ENCODE measurements at places on chromosomes 3 and 15.

- no peak for DNase-seq
Measured at GRCh38 chr3:137103739-137104138, 146.0 kb downstream of the IL20RB start.

DNA sequence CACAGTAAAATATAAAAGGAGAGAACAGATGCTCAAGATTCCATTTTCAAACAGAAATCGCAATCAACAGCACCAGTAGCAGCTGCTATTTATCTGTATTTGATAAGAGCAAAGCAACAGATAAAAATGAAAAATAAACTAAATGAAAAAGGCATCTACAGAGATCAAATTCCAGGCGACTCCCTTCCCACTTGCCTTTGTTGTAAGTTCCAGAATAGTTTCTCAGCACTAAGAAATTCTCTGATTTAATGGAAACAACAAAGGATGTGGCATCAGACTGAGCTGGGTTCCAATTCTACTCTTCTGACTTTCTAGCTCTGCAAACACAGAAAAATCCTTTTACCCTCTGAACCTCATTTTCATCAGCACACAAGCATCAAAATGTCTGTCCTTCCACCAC is 110.8 kb upstream of the MME start:
- DNase-seq, result no peak

GRCh38 chr3:43873723-43874122 is 183.0 kb downstream of the ABHD5 start:
- DNase-seq, result no peak

DNA sequence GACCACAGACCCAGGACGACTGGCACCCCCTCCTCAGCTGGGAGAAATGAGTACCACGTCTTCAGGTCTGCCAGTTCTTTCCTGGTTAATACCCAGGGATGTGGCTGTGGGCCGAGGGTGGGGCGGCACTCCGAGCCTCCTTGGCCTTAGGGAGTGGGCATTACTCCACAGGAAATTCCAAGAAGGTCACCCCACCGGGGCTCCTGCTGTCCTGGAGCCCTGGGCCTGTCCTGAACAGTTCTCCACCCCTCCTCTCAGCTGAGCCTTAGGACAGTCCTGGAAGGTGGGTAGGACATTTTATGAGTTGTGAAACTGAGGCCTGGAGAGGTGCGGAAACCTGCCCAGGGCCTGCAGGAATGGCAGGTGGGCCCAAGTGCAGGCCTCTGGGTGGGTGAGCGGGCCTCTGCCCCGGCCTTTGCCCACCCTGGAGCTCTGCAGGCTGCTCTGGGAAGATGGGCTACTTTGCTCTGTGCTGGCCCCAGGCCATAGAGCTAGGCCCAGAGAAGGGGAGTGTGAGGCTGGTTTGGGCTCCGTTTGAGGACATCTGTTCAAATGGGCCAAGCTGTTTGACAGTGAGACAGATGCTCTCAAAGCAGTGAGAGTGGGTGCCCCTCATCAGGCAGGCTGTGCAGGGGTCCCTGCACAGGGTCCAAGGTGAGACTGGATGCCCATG is 103.1 kb downstream of the TMEM266 start:
- no peak for DNase-seq

DNA sequence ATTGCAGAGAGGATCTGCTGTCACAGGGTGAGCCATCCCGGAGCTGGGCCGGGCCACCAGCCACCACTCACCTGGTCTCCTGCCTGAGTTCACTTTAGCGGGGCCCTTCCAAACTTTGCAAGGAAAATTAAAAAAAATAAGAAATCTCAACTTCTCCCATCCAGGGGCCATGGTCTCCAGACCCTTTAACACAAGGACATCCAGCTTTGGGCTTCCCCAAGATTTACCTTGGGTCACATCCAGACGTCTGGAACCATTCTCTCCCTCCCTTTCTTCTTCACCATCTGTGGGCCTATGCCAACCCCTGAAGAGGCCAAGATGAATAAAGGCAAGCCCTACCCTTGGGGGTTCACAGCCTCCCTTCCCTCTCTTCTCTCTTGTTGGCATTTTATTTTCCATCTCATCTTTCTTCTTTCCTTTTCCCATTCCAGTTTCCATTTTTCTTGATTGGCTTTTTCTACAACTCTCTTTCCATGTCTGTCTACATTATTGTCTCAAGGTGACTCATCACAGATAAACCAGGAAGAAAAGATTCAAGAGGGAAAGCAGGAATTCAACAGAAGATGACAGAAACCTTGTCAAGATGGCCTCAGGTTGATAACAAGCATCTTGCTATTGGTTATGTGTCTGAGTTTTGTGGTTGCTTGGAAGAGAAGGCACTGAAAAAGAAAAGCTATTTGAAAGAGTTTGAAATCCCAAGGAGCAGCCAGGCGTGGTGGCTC is 49.5 kb downstream of the ITGA11 start:
- no peak for DNase-seq

GRCh38 chr3:42960282-42960681 is 18.8 kb upstream of the GASK1A start:
- no peak for DNase-seq

DNA sequence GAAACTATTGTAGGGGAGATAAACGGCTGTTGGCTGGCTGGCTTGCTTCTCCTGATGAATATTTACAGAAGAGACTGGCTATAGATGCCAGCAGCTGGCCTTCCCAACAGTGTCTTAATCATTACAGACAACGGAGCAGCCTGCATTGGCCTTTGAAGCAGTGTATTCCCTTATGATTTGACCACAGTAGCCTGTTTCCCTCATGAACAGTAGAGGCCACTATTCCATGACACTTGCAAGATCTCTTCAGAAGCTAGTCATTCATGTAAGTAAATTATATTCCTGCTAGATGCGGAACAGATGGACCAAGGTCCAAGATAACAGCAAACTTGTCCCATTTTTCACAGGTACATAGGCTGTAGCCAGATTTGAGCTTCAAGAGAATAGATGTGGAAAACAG is 47.3 kb downstream of the TMCO5A start:
- DNase-seq, result no peak

DNA sequence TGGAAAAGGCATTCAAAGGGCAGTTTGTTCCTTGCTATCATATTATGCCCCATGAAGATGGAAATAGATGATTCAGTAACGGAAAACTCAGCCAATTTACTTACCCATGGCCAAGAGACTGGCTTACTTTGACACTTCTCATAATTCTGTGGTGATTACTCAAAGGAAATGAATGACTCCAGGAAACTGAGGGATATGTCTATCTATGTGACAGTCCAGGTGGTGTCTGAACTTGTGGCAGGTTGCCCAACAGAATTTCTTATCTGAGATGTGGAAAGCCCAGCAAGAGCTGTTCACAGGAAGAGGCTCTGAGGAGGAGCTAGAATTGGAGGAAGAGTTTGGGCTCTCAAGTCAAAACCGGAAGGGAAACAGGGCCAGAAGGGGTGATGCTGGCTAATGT is 91.2 kb downstream of the KCNAB1 start:
- no peak for DNase-seq

DNA sequence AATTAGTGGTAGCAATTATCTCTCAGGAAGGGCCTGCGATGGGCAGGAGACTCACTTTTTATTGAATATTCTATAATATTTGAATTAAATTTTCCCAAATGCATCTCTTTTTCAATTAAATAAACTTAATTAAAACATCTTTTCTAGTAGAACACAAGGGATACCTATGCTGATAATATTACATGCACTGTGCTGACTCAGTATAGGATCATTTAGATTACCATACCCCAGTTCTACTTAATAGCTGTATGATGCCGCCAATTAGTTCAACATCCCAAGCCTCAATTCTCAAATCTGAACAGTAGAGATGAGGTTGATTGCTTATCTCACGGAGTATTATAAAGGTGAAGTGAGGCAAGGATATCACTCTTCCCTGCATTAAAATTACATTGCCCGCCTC is 149.2 kb downstream of the SLCO3A1 start:
- no peak for DNase-seq

GRCh38 chr15:55627730-55628368 is 39.7 kb upstream of the PYGO1 start:
- DNase-seq, result no peak

DNA sequence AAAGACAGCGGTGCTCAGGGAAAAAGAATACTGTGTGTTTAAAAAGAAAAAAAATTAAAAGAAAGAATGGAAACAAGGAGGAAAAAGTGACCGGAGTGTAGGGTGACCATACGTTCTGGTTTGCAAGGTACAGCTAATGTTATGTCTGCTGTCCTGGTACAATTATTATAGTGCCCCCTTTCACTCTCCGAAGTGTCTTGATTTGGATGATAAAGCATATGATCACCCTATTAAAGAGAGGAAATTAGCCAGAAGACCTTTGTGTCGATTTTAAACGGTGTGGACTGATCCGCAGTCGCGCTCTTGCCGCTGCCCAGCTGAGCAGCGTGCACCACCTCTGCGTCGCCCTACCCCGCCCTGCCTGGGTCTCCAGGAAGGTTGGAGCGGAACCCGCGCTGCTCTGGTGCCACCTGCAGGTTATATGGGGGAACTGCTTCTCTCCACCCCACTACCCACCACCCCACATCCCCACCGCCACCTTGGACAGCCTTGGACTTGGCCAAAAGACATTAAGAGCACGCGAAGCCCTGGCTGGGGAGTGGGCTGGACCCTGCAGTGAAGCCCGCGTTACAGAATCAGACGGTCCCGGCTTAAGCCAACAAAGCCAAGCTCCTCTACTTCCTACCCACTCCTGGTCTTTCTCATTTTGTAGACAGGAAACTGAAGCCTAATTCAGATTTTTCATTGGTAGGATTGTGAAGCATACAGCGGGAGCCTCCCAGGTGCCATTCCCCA is 41.2 kb upstream of the UBE2Q2 start:
- peak; percentile 82 for DNase-seq

DNA sequence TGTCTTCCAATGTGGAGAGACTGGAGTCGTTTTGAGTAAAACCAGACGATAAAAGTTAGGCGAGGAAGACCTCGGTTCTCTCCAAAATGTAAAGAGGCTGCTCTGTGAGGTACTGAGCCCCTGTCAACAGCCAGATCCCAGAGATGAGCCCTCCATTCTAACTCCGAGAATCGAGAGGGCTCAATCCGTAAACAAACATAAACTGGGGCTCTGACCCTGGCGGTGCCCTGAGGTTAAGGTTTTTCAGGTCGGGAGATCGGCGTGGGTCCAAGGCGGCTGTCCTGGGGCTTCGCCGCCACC is 417 bp downstream of the TBCCD1 start:
- no peak for DNase-seq

DNA sequence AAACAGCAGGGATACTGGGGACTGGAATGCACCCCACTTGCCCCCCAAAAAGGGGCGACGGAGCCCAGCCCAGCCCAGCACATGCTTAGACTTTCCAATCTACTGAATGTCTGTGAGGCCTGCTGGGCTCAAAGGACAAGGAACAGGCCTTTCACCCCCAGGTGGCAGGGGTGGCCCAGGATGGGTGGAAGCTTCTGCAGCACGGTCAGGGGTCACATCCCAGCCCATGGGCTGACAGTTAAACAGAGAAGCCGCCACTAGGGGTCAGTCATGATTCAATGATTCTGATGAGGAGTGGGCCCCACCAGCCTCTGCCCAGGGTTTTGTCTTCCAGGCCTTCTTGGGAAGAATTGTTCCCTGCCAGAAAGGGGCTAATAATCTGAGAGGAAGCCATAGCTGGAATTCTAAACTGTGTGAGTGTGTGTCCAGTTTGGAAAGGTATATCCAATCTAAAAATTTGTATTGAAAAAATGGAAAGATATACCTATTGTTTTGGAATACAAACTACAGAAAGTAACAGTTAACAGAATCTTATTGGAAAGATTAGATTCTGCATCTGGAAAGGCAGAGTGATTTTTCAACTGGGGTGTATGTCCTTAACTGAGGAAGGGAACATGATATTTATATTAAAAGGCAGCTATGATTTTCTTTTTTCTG is 2.2 kb downstream of the CHRNB4 start:
- DNase-seq, result peak; percentile 36

GRCh38 chr3:25663347-25663868 is 1.3 kb downstream of the TOP2B start:
- peak; percentile 24 for DNase-seq

- DNase-seq, result no peak
Measured at GRCh38 chr15:98440917-98441316, 207.4 kb upstream of the IGF1R start.

DNA sequence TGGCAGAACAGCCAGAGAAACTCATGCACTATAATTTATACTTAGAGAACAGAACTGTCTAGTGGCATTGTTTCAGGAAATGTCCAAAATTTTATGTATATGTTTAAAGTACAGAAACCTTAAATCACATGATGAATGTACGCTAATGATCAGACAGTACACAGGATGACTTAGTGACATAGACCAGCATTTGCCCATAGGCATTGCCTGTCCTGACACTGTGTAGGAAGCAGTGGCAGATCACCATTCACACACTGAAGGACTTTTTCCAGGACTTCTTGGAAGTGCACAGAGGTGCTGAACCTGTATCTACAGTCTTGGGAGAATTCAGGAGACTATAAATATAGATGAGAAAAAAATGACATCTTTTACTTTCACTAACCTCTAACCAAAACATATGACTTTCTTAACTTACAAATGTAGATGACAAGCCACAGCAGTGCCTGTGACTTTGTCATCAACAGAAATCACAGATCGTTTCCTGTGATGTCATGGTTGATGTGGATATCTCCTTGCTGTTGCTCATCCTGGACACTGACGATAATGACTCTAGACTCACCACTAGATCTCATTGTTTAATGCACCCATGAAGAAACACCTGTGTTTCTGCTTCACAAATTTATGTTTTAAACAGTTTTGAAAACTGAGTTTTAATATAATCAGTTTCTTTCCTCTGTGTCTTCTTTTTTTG is 183.2 kb downstream of the CACNA2D3 start:
- DNase-seq, result no peak

DNA sequence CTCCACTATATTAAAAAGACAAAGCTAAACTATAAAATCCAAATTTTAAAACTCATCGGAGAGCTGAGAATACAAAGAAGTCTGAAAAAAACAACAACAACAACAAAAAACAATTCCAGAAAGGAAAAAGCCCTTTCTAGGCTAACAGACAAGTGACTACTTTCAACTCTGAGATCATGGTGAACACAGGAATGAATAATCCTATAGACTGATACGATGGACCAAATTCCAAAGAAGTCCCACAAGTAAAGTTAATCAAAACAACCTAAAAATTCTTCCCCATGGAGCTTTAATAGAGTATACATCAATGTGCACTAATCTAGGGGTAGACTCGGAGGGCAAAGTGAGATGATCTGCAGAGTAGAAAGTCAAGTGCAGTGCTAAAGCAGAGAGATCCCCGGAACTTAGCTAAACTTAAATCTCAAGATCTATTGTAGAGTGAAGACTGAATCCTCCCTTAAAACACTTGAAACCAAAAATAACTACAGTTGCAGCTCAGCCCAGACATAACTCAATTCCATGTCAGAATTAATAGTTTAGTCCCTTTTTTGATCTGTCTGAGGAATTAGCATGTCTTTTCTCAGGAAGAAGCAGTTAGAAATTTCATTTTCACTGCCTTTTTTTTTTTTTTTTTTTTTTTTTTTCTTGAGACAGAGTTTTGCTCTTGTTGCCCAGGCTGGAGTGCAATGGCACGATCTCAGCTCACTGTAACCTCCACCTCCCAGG is 43.5 kb downstream of the MYO9A start:
- no peak for DNase-seq

- no peak for DNase-seq
Measured at GRCh38 chr3:101972430-101973162, 123.3 kb downstream of the NFKBIZ start.
